ENCODE measurements at places on chromosomes 16 and 17.
A peak's percentile ranks its signal among the peaks of the same experiment; 100 is the strongest.

DNA sequence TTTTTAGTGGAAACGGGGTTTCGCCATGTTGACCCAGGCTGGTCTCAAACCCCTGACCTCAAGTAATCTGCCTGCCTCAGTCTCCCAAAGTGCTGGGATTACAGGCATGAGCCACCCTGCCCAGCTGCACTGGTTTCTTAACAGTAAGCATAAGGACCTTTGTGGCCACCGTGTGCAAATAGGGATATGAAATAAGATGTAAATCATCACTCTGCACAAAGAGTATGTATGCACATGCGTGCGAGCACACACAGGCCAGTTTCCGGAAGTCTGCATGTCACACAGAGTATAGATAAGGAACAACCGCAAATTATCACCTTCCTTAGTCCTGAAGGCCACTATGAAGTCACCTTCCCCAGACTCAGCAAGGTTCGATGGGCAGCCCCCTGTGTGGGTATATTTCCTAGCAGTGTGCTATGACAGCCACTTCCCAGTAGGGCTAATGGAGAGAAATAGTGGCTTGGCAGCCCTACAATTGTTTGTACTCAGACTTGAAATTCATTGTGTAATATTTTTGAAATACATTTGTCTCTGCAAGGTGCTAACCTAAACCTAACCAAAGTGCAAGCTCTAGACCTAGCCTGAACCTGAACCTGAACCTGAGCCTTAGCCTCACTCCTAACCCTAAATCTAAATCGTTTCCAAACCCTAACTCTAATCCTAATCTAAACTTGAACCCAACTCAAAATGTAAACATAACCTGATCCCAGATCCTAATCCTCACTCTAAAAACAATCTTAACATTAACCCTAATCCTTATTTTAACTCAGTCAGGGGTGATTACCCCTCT lies 48.4 kb upstream of the SKAP1 start:
- no peak for DNase-seq

GRCh38 chr16:71249399-71249798 lies 18.9 kb upstream of the HYDIN start:
- no peak for DNase-seq

DNA sequence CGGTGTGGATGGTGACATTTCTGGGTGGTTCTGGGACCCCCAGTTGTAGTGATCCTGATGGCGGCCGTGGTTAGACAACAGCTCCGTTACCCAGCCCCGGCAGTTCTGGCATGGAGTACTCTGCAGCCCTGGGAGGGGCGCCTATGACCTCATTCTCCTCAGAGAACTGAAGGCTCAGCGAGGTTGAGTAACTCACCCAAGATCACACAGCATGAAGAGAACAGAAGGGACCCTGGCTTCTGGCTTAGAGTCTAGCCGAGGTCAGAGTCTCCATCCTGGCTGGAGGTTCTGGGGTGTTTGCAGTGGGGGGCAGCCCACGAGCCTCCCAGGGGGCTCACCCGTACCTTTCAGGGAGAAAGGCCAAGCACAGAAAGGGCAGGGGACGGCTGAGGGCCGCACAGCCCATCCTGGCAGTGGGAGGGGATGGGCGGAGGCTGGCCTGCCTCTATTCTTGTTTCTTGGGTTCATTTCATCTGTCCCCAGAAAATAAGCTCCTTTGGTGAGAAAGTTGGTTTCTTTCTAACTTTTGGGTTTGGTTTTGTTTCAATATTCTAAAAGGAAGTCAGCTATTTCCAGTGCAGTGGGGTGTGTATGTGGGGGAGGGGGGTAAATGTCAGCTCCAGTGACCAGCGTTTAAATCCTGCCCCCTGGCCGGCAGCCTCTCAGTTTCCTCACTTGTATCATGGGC lies 13.2 kb downstream of the ZFPM1 start:
- DNase-seq = no peak

- DNase-seq = no peak
Measured at GRCh38 chr17:51071556-51071955, 49.1 kb downstream of the SPAG9 start.

DNA sequence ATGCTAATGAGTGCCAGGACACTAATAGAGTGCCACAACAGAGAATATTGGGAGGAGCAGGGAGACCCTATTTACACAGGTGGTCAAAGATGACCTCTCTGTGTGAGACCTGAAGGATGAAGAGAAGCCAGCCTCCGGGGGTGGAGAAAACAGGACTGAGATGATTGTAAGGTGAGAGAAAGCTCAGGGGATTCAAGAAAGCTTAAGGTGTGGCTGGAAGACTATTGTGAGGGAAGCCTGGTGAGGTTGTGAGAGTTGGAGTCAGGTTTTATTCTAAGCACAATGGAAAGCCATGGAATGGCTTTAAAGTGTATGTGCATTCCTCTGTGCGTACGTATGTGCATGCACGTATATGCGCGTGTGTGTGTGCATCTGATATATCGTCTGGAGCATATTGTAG lies 10.4 kb upstream of the MARCHF10 start:
- no peak for DNase-seq

GRCh38 chr17:28937044-28937729 lies 14.1 kb downstream of the PHF12 start:
- DNase-seq = no peak

- no peak for DNase-seq
Measured at GRCh38 chr17:60079401-60080243, 901 bp upstream of the HEATR6 start.

DNA sequence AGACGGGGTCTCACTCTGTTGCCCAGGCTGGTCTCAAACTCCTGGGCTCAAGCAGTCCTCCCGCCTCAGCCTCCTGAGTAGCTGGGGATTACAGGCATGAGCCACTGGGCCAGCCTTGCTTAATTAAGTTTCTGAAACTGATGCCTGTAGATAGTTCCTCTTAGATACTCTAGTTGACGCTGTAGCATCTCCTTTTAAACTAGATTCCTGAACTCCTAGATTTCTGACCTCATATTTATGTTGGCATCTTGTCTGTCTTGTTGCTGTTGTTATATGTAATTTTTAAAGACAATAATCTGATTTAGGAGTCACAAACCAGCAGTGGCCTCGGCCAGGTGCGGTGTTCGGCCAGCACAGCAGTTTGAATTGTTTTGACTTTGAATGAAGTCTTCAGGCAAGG lies 37.5 kb downstream of the DHRS7B start:
- no peak for DNase-seq

GRCh38 chr17:6079155-6079888 lies 9.1 kb downstream of the WSCD1 start:
- no peak for DNase-seq

DNA sequence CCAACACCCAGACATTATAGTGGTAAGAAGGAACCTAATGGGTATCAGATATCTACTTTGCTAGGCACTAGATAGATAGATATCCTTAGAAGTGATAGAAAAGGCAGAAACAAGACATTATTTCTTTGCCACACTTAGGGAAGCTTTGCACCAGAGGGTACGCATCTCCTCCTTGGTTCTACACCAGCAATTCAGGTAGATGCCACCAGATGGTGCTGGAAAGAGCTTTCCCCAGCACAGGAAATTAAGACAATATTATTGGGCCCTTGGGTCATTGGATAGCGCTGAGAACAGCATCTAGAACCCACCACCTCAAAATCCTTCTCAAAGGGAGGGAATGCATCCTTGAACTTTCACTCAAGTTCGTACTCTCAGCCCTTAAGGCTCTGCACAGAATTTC lies 173.8 kb upstream of the CCL2 start:
- DNase-seq = no peak

- DNase-seq = peak; percentile 36
Measured at GRCh38 chr17:67390646-67391361, 13.7 kb downstream of the PITPNC1 start.

DNA sequence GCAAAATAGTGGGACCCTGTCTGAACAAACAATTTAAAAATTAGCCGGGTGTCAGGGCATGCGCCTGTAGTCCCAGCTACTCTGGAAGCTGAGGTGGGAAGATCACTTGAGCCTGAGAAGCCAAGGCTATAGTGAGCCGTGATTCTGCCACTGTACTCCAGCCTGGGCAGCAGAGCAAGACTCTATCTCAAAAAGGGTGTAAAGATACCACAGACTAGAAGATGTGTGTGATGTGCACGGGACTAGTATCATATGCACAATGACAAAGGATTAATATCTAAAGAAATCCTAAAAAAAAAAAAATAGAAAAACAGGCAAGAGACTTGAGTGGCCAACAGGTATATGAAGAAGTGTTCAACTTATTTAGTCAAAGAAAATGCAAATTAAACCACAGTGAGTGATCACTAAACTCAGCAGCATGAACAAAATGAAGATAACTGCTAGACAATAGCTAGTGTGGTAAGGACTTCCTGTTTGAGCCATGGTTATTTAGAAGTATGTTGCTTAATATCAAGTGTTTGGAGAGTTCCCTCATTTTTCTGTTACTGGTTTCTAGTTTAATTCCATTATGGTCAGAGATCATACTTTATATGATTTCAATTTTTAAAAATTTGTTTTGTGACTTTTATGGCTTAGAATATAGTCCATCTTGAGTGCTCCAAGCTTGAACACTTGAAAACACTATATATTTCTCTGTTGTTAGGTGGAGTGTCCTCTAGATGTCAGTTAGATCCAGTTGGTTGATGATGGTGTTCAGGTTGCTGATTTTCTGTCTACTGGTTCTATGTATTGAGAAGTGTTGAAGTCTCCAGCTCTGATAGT lies 14.7 kb upstream of the SLX4 start:
- DNase-seq = no peak

DNA sequence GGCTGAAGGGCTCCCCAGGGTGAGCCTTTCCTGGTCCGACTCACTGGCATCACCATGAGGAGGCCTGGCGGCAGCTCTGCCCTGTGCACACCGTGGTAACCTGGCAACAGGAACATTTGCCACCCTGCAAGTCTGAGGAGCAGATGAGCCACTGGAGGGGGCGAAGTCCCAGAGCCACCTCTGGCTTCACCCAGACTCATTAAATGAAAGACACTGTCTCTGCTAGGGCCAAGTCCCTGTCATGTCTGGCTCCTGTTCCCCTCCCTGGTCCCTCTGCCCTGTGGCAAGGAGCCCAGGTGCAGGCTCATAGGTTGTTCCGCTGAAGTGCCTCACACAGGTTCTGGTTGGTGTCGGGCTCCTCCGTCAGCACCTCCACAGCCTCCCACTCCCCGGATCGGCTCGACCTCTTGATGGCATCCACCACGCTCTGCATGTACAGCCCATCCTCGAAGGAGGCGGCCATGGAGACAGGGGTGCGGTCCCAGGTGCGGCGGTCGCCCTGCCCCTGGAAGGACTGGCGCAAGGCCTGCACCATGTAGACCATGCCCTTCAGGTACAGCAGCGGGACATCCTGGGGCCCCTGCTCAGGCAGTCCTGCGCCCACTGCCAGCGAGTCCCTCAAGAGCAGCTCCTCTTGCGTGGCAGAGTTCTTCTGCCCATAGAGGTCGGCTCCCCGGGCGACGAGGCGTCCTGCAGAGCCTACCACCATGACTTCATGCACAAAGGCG lies 8.4 kb downstream of the C16orf86 start:
- no peak for DNase-seq

- no peak for DNase-seq
Measured at GRCh38 chr17:20938988-20939615, 103.7 kb downstream of the USP22 start.

DNA sequence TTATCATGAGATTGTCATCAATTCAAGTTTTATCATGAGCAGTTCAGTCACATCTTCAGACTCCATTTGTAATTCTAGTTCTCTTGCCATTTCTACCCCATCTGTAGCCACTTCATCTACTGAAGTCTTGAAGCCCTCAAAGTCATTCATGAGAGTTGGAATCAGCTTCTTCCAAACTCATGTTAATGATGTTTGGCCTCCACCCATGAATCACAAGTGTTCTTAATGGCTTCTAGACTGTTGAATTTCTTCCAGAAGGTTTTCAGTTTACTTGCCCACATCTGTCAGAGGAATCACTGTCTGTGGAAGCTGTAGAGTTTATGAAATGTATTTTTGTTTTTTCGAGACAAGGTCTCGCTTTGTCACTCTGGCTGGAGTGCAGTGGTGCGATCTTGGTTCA lies 16.0 kb downstream of the NSRP1 start:
- DNase-seq = no peak

DNA sequence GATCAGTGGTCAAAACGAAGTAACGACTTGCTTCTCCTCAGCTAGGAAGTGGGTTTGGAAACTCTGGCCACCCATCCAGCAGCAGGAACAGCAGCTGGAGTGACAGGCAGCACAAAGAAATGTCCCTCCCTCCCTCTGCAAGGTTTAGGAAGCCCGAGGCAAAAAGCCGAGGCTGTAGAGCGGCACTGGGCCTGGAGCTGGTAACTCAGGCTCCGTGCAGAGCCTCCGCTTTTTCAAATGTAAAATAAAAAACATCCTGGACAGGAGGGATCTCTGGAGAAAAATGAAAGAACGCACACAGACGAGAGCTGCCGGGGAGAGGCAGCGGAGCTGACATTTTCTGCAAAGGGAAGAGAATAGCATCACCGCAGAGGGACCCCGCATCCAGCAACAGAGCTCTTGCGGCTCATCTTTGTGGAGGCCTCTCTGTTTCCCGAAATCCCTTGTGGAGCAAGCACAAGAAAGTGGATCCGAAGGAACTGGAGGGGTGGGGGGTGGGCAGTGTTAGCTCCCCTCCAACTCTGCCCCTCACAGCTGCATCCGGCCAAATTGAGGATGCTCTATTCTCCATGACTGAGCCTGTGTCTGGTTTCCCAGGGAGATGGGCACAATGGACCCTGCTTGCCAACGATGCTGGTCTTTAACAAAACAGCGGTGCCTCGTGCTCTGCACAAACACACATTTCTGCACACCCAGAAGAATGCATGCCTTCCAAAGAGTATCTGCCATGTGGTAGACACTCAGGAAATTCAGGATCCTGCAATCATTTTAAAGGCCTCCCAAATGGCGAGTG lies 335.5 kb upstream of the ZFHX3 start:
- DNase-seq = no peak

DNA sequence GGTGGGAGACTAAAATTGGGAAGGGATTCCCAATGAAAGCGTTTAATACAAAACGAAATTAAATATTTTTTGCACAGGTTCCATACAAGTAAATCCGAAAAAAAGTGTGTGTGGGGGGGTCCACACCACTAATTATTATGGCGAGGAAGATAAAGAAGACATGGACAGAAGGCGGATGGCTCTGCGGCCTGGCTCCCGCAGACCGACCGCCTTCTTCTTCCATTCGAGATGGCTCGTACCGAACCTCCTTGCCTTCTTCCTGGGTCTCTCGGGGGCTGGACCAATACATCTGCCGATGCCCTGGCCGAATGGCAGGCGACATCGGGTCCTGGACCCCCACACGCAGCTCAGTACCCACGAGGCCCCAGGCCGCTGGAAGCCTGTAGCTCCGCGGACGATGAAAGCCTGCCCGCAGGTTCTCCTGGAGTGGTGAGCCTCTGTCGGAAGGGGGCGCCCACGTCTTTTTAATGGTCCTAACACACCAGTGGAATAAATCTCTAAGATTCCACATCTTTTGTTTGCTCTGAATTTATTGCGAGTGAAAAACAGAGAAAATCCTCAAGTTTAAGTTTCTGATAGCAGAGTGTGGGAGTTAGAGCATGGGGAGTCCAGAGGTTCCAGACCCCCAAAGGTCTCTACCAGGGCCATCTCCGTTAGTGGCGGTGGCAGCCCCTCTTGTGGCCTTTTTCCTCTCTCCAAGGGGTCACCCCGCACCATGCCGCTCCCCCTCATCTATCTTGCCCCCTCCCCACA lies 1.4 kb downstream of the PRAC2 start:
- DNase-seq = peak; percentile 60
